Stimulated activated CD4-positive, alpha-beta T cell treated with anti-CD3 and anti-CD28 coated beads, TNF-alpha, amount 100 ng/mL, for 48 hours (primary cell): ENCODE measurements at places on chromosomes 12 and 14.

- DNase-seq, result no peak
Observed at GRCh38 chr12:75361408-75361807, 26.9 kb downstream of the GLIPR1L1 start.

DNA sequence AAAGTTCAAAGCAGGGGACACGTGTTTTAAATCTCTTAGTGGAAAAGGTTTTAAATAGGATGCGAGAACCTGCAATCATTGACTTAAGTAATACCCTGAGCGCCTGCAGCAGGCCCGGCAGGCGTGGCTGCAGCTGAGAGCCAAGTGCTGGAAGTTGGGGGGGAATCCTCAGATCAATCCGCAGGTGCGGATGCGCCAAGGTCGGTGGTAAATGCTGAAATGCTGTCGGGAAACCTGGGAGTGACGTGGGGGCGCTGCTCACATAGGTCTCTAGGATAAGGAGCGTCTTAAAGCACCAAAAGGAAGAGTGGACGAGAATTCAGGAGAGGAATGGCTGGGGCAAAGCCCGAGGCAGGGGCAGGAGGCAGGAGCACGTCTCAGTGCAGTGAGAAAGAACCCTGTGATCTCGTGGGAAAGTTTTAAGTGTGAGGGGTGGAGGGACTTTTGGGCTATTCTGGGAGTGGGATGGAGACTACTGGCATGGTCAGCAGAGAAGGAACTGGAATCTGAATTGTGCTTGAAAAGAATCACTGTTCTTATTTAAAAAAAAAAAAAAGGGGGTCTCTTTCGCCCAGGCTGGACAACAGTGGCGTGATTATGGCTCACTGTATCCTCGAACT lies 883 bp upstream of the CDCA4 start:
- DNase-seq, result no peak

GRCh38 chr12:23771240-23771949 lies 178.1 kb downstream of the SOX5 start:
- DNase-seq, result no peak

DNA sequence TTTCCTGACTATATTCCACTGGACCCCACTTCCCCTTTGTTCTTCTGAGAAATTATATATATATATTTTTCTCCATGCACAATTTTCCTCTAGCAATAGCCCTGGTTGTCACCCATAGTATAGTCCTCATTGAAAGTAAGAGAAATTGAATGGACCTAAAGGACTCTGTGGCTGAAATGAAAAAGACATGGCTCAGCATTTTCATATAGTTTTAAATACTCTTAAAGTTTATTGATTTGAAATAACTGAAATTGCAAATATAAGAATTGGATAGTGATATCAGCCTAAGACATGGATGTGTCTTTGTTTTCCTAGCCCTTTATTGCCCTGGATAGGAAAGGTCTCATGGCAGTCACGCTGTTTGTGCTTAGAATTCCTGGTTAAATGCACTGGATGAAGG lies 113.8 kb downstream of the ANO6 start:
- no peak for DNase-seq

- DNase-seq, result no peak
Observed at GRCh38 chr14:103243764-103244737, 90.0 kb upstream of the EIF5 start.

DNA sequence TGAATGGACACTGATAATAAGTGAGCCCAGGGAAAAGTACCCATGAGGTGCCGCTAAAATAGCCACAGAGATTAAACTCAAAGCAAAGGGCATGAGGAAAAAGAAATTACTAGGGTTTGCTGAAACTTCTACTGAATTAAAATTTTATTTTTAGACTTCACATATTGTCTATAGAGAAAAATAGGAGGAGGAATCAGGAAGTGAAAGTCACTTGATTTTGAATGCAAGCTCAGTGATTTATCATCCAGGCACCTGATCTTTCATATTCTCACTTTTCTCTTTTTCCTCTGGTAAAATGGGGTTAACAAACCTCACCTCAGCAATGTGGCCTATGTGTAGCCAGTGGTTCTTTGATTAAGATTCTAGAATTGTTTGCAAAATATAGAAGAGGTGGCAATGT lies 479.8 kb downstream of the BCL11B start:
- no peak for DNase-seq

DNA sequence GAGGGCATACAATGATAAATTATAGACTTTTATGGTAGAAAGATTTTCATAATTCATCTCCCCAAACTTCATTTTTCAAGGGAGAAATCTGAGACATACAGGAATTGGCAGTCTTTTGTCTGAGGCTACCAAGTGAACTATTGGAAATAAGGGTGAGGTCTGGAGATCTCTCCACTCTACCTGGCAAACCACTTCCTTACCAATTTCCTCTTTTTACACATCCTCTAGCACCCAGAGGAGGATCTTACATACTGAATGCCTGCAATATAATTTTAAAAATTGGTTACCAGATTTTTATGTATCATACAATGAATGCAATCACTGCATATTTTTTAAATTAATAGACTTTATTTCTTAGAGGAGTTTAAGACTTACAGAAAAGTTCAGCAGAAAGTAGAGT lies 6.6 kb downstream of the PDE6H start:
- no peak for DNase-seq

GRCh38 chr14:35231207-35231760 lies 60.9 kb upstream of the PSMA6 start:
- no peak for DNase-seq

GRCh38 chr14:89491711-89492381 lies 74.8 kb upstream of the FOXN3 start:
- no peak for DNase-seq

DNA sequence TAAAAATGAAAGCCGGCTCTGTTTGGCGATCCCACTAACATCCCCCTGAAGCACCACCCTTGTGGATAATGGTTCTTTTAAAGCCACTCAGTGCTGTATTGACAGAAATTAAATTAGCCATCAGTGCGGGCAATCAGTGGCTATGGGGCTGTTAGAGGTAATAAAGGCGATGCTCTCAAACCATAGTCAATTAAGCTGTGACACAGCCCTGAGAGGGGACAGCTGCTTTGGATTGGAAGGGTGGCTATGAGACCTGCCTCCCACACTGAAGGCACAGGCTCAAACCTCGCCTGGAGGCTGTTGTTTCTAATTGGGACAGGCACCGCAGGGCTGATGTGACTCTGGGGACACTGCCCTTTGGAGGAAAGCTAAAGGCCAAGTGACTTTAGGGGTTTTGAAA lies 562.2 kb downstream of the VRK1 start:
- DNase-seq, result no peak

- no peak for DNase-seq
Observed at GRCh38 chr12:50599366-50600095, 94.7 kb downstream of the DIP2B start.

- DNase-seq, result no peak
Observed at GRCh38 chr14:30381861-30382480, 177.0 kb upstream of the G2E3 start.

DNA sequence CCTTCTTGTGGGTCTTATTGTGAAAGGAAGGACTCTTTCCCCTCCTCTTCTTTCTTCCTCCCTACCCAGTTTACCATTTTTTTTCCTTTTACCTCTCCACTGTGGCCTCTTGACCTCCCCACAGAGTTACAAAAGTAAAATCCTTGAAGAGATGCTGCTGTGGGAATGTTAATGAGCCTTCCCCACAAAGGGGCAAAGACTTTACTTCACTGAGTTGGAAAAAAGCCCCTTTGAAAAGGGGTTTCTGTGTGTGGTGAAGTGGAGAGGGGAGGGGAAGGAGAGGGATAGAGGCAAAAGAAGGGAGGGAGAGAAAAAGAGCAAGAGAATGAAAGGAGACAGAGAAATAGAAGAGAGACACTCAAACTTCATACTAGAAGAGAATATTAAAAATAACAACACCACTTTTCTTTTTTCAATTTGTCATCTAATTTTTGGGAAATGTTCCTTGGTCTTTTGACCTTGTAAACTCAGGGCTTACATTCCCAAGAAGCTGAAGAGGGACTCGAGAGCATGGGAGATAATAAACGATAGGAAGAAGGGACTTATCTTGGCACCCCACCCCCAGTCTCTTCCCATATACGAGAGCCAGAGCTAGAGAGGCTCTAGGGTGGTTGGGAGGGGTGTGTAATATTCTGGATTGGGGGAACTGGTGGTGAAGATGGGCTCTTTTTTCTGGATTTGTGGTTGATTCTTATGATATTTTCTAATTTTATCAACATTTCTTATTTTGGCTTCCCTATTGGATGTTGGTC lies 13.2 kb upstream of the SALL2 start:
- no peak for DNase-seq

- DNase-seq, result no peak
Observed at GRCh38 chr14:103398427-103399195, 13.4 kb downstream of the MARK3 start.

DNA sequence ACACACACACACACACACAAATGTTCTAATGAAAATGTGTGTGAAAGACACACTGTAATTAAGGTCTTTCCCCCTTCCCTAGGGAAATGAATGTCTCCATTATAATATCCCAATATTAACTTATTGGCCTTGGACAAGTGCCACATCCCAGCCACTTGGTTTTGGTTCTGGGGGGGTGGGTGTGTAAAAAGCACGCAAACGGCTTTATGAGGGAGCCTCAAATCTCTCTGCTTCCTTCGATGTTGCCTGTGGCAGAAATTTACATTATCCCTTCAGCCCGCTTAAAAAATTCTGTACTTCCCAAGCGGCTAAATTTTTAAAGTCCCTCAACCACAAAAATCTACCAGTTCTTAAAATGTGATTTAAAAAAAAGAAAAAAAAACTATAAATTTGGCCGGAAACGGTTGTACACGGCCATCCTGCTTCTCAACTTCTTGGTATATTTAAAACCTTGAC lies 432 bp downstream of the C14orf93 start:
- DNase-seq, result no peak

GRCh38 chr14:22113401-22113800 lies 439.8 kb upstream of the OR4E1 start:
- DNase-seq, result no peak

DNA sequence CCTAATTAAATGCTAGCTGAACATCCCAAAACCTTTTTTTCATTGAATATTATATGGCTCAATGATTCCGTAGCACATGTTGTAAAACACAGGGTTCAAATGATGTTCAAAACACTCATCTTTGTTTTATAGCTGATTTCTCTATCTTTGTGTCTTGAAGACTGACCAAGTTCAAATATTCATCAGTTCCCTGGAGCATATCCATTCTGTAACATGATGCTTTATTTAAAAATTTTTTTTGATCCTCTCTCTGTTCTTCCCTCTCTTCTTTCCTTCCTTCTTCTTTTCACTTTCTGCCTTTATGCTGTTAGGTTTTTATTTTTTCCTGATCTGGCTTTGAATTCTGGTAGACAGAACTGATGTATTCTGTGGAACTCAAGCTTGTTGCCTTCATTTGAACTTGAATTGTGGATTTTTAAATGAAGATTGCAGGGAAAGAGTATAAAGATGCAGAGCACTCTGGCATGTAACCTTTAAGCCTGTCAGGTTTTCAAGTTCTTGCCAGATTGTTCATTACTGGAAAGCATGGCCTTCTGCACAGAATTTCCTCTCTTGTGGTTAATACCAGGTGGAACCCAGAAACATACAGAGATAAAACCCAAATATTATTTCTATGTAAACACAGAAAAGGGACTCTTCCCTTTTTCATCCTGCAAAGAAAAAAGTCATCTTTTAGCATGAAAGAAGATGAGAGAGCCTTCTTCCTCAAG lies 39.5 kb downstream of the PROX2 start:
- no peak for DNase-seq

- DNase-seq, result no peak
Observed at GRCh38 chr14:74348735-74349463, 628 bp downstream of the VRTN start.

DNA sequence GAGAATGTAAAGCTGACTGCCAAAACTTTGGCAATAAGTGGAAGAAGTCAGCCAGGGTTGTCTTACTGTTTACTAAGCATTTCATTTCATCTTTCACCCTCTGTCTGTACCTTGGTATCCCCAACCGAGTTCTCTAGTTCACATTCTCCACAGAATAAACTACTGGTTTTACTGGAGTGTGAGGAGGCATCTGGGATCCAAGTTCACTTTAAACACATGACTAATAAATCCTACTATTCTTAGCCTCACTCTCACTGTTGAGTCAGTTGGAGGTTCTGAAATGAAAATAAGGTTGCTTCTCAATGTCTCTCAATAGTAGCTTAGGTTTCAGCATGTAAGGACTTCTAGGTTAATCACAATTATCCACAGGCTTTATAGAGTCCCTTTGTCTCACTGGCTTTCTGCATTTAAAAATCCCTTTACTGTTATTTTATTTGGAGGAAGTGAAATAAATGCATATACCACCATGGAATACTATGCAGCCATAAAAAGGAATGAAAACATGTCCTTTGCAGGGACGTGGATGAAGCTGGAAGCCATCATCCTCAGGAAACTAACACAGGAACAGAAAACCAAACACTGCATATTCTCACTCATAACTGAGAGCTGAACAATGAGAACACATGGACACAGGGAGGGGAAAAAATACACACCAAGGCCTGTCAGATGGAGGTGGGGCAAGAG lies 95.8 kb downstream of the EPS8 start:
- DNase-seq, result no peak

- DNase-seq, result peak; percentile 29
Observed at GRCh38 chr14:52068615-52069306, at the start of gene NID2. Gene NID2 (minus strand): TSS chr14:52069059. CDS start chr14:52068994, 65 bp downstream.

DNA sequence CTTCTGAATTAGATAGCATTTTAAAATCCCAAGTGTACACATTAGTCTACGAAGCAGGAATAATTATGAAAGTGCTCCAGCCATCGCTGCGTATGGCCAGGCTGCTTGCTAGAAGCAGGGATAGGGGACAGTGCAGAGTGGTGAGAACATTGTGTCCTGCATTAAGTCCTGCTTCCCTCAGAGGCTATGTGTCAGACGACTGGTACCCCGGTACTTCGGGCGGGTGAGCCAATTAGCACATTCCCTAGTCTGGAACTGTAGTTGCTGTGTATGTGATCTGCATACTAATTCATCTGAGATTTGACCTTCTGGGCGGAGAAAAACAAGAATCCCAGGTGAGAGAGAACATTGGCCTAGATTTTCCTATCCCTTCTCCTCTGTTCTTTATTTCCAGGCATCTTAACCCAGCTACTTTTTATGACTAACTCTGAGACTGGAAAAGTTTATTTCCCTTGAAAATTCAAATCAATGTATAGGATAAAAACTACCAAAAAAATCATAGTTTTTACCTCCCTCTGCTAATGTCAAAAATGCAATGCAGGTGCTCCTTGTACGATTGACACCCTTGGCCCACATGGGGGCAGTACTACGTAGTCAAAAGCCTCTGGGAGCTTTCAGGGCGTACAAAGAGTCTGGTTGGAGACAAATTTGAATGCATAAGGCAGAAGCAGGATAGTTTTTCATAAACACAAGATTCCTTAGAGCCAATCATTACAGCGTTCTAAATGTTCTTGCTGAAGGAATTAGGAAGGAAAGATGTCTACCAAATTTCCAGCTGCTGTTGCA lies 764.3 kb downstream of the NOVA1 start:
- no peak for DNase-seq

- no peak for DNase-seq
Observed at GRCh38 chr14:103739793-103740501, 24.3 kb downstream of the ZFYVE21 start.
